ENCODE measurements at places on chromosomes 4 and X. TPM values are rescaled to one million over a fixed set of nuclear protein-coding genes. Genes with fewer than 3 reads are reported as not detected.

DNA sequence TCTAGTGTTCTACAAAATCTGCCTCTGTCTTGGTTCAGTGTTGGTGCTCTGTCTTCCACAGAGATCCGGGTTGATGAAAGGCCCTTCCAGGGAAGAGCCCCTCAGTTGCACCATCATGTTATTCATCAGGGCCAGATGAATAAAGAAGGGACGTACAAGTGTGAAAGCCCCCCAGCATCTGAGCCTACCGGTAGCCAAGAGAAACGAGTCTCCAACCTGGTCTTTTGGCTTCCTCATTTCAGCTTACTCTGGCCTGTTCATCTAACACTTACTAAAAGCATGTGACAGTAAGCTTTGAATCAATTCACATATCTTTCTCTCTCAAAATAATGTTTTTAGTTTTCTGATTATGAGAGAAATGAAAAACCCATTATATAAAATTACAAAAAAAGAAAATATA lies 19.2 kb downstream of the MEPE start:
- DNase-seq = no peak

- no peak for DNase-seq
These were observed 9.8 kb downstream of the EREG start for GRCh38 chr4:74374561-74375327.

GRCh38 chr4:163400911-163401310 lies 57.2 kb downstream of the NPY5R start:
- DNase-seq = no peak

The MAGEA2 gene
- total RNA-seq = not detected

The GPC4 gene
- 5.2 TPM for total RNA-seq
